ENCODE measurements at places on chromosomes 1 and 21. TPM values are rescaled to one million over a fixed set of nuclear protein-coding genes. Genes with fewer than 3 reads are reported as not detected.

GRCh38 chr1:221873673-221874072 lies 131.8 kb upstream of the DUSP10 start:
- no peak for DNase-seq

The BGLAP gene
- total RNA-seq = not detected

The CELA3B gene
- total RNA-seq = not detected

The PPFIA4 gene
- total RNA-seq = 13.5 TPM

The MANEAL gene
- 1.8 TPM for total RNA-seq

- no peak for DNase-seq
These were observed 35.4 kb downstream of the MIA3 start for GRCh38 chr1:222653178-222653827.

Data from thoracic aorta (tissue), 2 donors.